ENCODE measurements at places on chromosomes 12 and 14.
A peak's percentile ranks its signal among the peaks of the same experiment; 100 is the strongest.

DNA sequence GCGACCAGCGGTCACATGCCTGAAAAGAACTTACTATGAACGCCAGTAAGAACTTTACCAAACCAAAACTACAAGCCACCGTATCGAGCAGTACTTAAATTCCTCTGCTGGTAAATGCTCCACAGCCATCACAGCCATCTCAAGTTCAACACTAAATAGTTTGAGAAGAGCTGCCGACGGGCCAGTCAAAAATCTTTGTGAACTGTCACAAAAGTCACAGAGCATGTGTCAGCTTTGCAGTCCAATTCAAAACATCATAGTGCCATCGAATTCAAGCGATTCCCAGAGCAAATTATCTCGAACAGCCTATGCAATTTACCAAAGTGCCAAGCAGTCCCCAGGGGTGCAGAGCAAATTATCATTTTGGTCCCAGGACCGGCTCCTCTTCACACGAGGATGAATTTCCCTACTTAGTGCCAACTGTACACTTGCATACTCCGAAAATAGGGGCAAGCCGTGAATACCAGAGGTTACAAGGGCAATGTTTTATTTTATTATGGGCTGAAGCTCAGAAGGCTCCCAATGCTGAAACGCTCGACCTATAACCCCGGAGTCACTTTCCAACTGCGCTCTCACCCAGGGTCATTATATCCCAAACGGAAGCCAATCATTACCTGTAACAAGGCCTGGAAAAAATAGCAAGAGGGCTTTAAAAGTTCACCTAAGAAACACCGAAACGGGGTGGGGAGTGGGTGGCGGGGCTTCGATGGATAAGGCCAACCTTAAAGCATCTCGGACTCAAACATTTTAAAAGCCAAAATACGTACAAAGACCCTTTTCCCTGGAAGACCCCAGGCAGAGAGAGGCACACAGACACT is 1.1 kb downstream of the LRP6 start:
- DNase-seq, result peak; percentile 64

- no peak for DNase-seq
Measured at GRCh38 chr12:113359939-113360748, 1.8 kb downstream of the PLBD2 start.

GRCh38 chr12:87660987-87661774 is 368.0 kb downstream of the C12orf50 start:
- peak; percentile 4 for DNase-seq

DNA sequence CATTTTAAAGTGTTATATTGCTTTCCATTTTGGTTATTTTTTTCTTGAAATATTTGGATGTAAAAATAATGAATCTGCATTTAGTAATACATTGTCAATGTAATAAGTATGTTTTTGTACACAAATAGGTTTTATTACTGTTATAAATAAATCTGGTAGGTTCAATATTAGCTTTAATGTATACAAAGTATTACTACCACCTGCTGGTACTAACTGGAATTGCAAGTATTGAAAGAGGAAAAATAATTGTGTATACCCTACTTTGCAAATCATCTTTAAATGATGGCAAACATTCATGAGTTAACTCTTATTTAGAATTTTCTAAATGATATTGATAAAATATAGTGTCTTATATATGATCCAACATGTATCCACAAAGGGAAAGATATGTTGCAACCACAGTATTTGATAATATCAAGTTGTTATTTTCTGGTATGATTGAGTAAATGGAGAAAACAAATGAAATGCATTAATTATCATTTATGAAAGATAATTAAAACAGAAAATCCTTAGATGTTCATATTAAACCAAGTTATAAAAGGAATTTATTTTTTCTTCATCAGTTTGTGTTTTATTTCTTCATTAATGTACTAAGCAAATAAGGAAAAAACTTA is 3.2 kb downstream of the OR4K2 start:
- no peak for DNase-seq

DNA sequence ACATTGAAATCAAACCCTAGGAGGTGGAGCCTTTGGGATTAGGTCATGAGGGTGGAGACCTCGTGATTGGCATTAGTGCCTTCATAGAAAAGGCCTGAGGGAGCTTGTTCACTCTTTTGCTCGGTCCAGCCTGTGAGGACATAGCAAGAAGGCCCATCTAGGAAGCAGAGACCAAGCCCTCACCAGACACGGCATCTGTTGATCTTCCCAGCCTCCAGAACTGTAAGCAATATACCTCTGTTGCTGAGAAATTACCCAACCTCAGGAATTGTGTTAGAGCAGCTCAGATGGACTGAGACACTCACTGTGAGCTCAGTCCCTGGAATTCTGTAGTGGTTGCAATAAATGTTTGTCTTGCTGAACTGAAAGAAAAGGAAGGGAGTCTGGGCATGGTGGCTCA is 116.2 kb upstream of the MAP1LC3B2 start:
- DNase-seq, result peak; percentile 72

DNA sequence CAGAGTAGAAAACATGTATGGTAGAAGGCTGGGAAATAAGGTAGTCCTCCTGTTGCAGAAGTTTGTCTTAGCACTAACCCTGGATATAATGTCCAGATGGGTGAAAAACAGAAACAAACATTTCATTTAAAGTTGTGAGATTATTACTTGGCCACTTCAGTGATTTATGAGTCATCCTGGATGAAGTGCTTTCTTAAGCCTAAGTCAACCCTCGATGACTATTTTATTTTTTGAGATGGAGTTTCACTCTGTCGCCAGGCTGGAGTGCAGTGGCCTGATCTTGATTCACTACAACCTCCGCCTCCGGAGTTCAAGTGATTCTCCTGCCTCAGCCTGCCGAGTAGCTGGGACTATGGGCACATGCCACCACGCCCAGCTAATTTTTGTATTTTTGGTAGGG is 10.2 kb downstream of the DLST start:
- DNase-seq, result peak; percentile 49

DNA sequence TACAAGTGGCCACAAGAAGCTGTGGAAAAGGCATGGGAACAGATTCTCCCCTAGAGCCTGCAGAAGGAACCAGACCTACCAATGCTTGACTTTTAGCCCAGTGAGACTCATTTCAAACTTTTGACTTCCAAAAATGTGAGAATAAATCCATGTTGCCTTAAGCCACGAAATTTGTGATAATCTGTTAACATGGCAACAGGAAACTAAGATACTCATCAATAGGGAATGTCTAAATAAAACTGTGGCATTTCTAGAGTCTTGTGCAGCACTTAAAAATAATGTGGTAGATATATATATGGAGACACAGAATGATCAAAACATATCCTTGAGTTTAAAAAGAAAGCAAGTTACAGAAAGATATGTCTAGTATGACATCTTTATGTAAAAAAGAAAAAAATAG is 12.0 kb downstream of the HECTD4 start:
- DNase-seq, result peak; percentile 61

GRCh38 chr12:89238593-89238992 is 113.7 kb downstream of the DUSP6 start:
- no peak for DNase-seq
